ENCODE measurements at places on chromosomes 1 and 21.

DNA sequence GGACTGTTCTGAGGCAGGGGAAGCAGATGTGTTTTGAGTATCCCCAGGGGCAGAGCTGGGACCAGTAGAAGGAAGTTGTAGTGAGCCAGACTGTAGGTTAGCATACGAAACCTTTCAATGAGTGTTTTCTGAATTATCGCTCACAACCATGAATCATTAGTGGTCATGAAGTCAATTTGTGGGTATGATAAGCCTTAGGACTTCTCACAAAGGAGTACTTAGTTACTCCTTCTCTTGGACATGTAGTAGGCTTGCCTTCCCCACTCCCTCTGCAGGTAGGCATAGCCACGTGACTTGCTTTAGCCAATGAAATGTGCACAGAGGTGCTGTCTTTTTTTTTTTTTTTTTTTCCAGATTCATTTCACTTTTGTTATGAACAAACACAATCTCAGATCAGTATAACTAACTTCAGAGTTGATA is 23.9 kb upstream of the FAAH start:
- no peak for DNase-seq

- no peak for DNase-seq
These were observed 13.3 kb downstream of the ITGB2 start for GRCh38 chr21:44907225-44907965.

DNA sequence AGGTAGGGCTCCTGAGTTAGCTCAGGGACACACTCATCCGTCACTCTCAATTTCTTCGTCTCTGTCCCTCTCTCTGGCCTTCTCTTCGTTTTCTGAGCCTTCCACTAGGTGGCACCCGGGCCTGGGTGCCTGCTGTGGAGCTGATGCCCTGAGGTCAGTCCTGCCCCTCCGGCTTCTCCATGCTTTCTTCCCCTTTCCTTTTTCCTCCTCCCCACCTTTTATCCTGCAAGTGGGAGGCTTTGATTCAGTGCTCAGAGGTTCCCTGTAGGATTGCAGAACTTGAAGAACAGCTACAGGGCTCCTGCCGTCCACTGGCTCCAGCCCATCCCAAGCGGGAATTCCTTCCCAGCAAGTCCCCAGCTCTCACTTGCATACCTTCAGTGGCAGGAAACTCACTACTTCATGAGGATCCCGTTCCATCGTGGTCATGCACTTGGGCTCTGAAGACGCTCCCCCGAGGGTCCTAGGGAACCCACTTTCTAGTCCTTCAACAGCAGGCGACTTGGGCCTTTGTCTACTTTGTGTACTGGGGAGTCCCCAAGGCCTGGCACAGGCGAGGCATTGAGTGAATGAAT is 45.6 kb downstream of the SRRM1 start:
- DNase-seq = peak; percentile 11

- DNase-seq = no peak
These were observed 32.3 kb upstream of the NR5A2 start for GRCh38 chr1:199995096-199995685.

DNA sequence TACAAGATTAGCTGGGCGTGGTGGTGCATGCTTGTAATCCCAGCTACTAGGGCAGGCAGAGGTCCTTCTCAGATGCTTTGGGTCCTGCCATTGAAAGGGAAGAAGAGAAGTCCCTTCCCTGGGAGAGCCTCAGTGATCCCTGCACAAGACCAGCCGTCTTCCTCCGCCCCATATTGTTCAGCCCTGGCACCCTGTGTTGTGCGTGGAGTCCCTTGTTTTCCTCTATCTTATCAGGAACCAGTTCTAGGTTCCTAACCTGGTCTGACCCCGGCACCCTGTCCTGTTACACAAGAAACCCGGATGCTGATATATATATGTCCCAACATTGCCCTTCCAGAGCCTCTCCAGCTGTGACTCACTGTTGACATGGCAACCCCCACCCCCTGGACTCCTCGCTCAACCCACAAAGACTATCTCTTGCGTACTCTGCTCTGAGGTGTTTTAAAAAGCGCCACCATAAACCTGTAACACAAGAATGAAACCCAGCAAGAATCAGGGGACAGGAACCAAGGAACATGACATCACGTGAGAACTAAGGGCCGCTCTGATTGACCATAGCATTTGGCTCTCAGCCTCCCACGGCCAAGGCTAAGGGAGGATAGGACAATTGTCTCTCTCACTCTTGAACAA is 4.8 kb downstream of the MX2 start:
- no peak for DNase-seq

- DNase-seq = no peak
These were observed 50.1 kb upstream of the CNN3 start for GRCh38 chr1:94976971-94977548.

DNA sequence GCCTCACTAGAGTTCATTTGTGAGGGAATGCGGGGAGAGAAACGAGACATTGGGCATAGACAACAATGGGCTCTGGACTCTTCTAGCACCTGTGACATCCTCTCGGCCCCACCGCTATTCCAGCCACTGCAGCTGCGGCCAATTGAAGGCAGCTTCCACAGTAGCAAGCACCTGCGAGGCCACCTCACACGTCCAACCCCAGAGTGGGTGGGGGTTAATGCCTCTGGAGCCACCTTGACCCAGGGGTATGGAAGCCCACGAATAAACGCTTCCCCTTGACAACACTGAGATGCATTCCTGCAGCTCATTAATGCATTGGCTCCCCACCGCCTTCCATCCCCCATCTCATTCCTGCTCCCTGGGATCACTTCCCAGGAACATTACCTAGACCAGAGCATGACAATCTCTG is 104.4 kb downstream of the GLIS1 start:
- no peak for DNase-seq

GRCh38 chr1:203668401-203668800 is 41.8 kb downstream of the ATP2B4 start:
- DNase-seq = no peak

GRCh38 chr1:110760321-110760720 is 85.6 kb upstream of the KCNA3 start:
- DNase-seq = no peak

DNA sequence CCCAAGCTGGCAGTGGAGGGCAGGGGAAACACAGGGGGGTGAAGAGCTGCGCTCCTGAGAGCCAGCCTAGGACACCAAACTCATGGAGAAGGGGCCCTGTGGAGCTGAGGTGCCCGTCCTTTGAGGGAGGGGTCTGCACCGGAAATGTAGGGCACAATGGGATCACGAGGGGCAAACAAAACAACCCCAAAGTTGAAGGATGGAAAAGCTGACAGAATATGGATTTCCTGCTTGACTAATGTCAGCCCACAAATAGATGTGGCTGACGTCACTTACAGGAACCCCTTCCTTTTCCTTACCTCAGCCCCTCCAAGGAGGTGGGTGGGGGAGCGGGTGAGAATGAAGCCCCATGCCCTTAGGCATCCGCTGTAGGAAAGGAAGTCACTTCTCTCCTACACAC is 110.9 kb downstream of the KCNN3 start:
- peak; percentile 47 for DNase-seq

DNA sequence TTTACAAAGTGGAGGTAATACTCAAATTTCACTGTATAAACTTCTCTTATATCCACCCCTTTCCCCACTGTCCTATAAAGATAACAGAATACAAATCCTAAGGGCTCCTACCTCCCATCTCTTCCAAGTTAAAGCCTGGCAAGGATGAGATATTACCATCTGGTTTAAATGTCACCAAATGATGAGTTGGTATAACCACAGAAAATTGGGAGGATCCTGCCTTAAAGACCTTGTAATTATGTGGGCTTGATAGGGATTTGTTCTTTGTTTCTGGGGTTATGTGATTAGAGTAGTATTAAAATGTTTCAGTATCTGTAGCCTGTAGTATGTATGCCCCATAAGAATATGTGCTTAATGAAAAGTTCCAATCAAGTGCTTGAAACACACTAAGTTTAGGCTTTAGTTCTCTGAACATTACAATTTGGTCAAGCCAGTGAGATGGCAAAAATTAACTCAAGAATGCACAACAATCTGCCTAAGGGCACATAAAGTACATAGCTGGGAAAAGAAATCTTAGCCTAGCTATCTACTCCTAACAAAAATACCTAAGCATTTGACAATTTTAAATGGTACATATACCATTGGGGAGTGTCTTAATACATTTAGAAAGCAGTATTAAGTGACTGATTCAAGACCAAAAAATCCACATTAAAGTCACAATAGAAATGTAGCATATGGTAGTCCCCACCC is 14.0 kb downstream of the KDM5B start:
- no peak for DNase-seq

GRCh38 chr1:229019663-229020271 is 251.1 kb upstream of the RAB4A start:
- no peak for DNase-seq

Data from stimulated activated CD8-positive, alpha-beta memory T cell treated with anti-CD3 and anti-CD28 coated beads, Interleukin-4, amount 100 ng/mL, for 4 hours (primary cell).